ENCODE measurements at places on chromosomes 7 and 10.

- DNase-seq = no peak
Observed at GRCh38 chr10:12509794-12510100, 160.4 kb downstream of the CAMK1D start.

- no peak for DNase-seq
Observed at GRCh38 chr7:101915000-101915399, 97.6 kb downstream of the CUX1 start.

DNA sequence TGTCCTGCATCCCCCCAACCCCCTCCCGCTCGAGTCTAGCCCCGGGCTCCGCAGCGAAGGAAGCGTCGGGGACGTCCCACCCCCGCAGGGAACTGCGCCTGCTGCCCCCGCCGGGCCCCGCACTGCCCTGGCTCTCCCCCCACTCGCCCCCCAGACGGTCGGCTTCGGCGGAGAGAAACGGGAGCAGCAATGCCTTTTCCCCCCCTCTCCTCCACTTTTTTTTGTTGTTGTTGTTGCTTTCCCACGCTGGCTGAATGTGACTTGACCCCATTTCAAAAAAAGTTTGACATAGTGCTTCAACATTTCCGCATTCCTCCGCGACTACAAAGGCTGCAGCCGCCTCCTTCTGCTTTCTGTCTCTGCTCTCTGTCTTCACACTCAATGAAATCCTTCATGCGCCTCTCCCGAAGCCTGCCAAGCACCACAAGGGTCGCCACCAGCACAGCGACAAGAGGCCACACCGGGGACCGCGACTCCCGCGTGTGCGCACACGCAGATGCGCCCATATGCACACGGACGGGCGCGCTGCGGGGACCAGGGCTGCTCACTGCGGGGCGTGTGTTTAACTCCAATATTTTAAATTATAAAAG, 1.0 kb downstream of the CDK6 start:
- DNase-seq = peak; percentile 93

GRCh38 chr7:28469562-28469961, 57.2 kb downstream of the CREB5 start:
- no peak for DNase-seq

DNA sequence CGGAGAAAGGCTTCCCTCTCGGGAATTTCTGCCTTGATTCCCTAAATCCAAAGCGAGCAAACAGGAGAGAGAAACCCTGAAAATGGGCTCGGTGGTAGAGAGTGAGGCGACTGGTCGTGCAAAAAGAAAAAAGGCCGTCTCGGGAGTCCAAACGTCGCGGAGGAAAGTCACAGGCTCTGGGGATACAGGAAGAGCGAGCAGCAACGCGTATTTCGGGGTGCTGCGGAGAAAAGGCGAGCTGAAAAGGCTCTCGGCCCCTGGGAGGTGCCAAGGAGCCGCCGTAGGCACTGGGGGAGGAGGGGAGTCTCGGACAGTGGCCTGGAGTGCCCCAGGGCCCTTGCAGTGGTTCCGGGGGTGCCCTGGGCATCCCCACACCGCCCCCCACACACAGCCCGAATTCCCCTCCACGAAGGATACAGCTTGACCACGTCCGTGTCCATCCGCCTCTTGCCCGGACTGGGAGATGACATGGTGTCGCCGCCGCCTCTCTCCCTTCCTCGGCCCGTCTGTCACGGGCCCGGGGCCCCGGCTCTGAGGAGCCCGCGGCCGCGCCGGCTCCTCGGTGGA, 591 bp downstream of the UBE2H start:
- DNase-seq = peak; percentile 47

- no peak for DNase-seq
Observed at GRCh38 chr10:99983280-99983988, 26.3 kb downstream of the DNMBP start.

- no peak for DNase-seq
Observed at GRCh38 chr7:28678431-28678965, 266.2 kb downstream of the CREB5 start.

- DNase-seq = no peak
Observed at GRCh38 chr7:51233374-51233773, 83.2 kb downstream of the COBL start.

DNA sequence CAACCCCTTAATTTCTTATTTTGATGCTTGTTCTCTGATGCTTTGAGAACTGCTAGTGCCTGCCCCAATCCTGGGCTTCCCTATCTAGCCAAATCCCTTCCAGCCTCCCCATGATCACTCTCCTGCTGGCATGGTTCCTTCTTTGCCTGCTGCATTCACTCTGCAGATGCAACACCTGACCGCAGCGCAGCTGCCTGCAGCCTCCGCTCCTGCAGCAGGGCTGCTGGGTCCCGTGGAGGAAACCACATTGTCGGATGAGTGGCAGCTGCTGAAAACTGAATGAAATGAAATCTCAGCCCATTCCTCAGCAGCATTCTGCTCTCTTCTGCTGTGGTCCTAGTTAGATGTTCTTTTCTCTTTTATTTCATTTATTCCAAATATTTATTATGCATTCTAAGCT, 320.3 kb downstream of the CCDC3 start:
- no peak for DNase-seq

GRCh38 chr10:77318739-77319138, 318.9 kb downstream of the KCNMA1 start:
- DNase-seq = no peak

DNA sequence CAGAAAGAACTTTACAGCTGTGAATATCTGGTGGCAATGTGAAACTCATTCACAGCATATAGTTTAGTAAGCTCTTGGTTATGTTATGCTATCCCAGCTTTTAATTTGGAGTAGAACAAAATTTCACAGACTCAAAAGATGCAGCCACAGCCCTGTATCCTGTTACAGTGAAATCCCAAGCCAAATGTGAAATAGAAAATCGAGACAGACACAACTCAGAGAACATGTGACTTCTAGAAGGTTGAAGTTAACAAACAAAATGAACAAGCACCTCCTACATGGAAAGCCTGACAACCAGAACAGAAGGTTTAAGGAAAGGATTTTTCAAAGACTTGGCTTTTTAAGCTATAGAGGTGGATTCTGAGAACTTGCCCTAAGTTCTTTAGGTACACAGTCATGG, 39.6 kb downstream of the JAZF1 start:
- DNase-seq = no peak

DNA sequence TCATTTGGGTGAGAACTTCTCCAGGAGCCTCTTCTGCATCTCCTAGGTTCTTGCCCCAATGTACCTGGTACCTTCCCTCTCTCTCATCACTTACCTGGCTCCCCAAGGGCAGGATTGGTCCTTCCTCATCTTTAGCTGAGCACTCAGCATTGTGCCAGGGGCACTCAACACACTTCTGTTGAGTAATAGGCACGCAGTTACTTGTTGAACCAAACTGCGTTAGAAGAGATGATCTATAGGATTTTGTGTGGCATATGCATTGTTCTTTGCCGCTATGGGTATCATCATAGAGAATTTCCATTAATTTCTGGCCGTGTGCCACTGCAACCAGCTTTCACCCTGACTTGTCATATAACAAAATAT, 16.4 kb downstream of the TBXAS1 start:
- no peak for DNase-seq

DNA sequence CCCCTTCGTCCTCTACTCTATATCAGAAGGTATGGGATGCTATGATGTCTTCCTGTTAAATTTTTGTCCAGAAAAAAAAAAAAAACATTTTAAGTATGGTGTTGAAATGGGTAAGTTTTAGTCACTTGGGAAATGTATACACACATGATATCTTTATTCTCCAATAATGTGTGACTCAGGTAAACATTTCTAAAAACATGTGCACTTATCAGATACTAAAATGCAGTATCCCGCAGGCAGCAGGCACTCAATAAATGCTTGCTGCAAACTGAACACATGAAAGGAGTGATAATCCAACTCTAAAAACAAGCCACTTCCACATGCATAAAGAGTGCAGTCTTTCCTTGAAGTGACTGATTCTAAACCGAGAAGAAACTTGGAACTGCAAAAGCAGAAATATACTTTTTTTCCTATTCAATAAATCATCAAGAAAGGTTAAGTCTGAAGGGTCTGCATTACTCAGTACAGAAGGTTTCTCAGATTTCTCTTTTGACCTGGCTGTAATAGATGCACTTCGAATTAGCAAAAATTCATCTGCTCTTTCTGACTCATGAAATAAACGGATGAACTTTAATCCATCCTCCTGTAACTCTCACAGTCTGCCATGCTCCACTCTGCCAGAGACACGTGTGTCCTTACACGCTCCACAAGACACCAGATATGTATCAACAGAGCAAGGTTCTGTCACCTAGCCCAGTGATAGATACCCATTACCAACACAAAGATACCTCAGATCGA, 84.0 kb downstream of the HIPK2 start:
- no peak for DNase-seq

- no peak for DNase-seq
Observed at GRCh38 chr7:130595986-130596385, 72.6 kb downstream of the COPG2 start.

- no peak for DNase-seq
Observed at GRCh38 chr7:100021297-100021696, 5.9 kb downstream of the ZKSCAN1 start.

GRCh38 chr10:18345308-18345707, 205.1 kb downstream of the CACNB2 start:
- no peak for DNase-seq

DNA sequence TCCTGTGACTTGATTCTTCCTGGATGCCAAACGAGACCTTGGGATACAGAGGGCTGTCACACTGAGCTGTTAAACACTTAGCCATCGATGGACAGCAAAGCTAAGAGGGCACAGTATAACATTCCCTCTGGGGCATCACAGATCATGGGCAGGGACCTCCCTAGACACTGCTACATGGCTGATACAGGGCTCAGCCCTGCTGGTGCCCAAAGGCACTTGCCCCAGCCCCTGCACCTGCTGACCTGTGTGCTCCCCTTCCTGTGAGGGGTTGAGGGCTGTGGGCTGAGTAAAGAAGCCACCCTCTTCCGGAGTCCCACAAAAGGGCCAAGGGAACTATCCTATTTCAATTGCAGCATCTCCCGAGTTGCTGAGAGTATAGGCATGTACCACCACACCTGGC, 337.9 kb downstream of the EXOC4 start:
- DNase-seq = no peak

- DNase-seq = no peak
Observed at GRCh38 chr7:39811161-39811614, 138.9 kb upstream of the CDK13 start.

DNA sequence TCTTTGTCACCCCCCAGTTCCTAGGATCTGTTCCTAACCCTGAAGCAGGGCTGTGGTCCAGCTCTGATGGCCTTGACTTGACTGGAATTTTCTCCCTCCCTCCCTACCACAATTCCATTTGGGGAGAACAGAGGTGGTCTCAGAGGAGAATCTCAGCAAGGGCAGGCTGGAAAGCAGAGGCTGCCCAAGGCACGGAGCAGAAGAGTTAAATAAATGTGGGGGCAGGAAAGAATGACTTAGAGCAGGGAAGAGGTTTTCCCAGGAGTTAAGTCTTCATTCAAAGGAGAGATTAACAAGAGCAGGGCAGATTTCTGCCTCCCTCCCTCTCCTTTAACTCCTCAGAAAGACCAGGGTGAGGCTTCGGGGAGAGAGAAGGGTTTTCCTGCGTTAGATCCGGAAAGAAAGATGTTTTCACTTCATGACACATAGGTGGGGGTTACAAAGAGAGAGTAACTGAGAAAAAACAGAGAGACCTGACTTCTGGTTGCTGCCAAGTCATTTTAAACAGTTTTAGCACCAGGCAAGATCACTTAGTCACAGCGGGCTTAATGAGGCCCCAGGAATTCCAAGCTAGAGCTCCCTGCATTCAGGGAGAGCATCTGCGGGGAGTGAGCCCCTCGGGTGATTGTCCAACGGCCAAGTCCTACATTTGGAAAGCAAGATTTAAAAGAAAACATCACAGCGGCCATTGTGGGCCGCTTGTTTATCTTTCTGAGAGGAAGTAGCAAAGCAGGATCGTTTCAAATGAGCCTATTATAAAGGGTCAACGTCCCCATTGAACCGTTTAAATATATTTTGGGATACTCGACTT, 78.7 kb downstream of the ARHGAP22 start:
- no peak for DNase-seq

DNA sequence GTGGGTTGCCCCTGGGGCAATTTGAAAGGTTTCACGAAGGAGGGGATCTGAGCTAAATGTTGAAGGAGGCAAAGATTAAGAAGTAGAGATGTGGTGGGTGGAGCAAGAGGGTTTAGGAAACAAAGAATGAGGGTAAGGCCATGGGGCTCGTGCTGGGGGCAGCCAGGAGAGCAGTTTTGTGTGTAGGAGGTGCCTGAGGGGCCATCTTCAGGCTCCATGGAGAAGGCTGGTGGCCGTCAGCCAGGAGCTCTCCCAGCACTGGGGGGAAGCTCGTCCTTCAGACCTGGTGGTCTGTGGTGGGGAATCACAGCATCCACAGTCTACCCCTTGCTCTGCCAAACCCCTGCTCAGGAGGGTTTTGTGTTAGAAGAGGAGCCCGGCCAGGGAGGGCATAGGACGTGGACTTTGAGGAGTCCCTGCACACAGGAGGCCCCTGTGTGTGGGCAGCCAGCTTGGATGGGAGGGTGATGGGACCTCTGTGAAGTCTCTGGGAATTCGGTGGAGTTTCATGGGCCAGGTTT, 11.8 kb upstream of the CXCL12 start:
- DNase-seq = no peak

DNA sequence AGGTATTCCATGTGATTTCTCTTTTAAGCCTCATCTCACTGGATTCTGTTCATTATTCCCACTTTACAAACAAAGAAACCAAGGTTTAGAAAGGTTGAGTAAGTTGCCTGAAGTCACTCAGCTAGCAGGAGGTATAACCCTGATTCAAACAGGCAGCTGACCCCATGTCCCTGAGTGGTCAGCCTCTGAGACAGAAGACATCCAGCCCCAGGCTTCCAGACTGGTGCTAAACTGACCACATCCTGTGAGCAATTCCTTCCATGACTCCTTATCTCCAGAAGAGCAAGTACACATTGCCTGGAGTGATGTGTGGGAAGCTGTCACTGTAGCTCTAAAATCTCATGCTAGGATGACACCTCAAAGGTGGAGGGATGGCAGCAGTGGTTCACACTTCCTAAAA, 3.7 kb downstream of the PLPP4 start:
- DNase-seq = no peak

DNA sequence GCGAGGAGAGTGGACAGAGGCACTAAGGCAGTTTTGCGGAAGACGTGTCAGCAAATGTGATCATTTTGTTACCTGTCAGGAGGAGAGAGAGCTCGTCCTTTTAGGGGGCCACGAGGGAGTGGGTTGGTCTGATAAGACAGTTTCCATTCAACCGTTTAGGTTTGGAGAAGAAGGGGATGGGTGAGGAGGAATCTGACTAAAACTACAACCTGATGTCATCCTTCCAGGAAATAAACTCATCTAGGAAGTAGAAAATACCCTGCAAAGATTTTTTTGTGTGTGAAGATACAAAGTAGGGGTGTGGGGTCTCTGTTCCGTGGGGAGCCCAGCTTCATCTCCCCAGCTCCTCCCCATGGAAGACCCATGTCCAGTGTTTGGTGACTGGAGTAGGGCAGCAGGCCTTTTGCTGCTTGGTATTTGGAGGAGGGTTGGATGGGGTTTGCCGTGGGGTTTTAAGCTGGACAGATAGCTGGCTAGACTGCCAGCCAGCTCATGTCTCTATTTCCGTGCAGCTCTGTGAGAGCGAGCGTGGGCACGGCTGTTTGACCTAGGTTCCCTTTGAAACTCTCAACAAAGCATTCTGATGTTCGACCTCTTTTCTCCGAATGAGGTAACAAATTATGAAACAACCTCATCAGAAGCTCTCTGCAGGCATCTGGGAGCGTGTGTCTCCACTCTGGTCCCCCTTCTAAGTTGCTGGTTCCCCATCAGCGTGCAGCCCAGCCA, 136.0 kb upstream of the TCF7L2 start:
- no peak for DNase-seq
